Fibroblast of skin of right biceps (primary cell): ENCODE measurements at places on chromosomes 12 and 14.

DNA sequence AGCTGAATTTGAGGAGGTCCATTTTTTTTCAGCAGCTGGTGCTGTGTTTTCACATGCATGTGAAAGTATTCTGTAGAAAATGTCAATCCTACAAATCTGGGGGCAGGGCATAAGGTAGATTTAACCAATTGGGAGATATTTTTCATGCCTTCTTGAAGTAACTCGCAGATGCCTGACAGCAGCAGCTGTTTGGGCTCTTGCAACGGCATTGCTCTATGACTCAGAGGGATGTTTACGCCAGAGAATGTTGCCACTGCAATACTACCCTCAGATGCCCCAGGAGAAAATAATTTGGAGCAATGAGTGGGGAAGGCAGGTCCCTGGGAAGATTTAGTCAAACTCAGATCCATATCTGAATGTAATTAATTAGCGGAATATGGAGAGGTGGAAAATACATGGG, 42.5 kb upstream of the MYBPC1 start:
- DNase-seq: no peak

DNA sequence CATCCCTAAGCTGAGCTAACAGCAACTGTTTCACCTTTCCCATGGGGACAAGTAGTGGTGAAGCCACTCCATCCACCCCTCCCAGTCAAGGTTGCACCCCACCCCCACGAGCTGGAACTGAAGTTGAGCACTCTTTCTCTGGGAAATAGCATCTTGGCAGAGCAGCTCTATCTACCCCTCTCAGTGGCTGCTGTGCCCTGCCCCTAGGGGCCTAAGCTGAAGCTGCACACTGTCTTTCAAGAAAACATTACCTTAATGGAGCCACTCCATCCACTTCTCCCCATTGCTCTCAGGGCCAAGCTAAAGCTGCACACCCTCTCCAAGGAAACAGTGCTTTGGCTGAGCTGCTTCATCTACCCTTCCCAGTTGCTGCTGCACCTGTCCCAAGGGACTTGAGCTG, 170.6 kb upstream of the CCDC196 start:
- no peak for DNase-seq

DNA sequence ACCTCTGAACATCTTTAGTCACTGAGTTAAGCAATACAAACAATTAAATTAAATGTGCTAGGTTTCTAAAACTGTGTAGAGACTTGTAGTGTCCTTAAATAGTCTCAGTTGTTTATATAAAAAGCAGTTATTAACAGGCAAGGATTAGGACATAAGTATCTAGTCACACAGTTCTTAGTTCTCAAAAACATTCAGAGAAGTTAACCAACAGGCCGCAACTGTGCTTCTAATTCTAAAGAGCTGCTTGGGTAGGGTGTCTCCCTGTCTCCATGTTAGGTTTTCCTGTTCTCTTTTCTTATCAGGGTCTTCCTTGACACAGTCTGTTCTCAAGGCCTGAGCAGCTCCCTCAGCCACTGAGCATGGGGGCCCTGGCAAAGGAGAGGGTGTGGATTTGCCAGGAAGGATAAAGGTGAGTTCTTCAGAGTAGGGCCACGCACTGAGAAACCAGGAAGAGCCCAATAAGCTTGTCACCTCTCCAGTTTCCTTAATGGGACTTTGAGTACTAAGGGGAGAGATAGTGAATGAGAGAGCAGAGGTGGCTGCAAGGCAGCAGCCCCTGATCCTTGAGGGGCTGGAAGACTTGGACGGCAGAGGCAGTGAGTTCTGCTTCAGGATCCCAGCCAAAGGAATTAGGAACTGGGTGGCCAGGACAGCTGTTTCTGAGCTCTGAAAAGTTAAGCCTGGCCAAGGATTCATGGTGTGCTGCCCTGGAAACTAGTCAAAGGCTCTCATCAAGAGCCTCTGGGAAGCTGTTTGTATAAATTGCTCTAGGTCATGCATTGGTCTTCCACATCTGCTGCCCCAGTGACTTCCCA, 177.3 kb downstream of the MYRFL start:
- DNase-seq: no peak

- no peak for DNase-seq
Measured at GRCh38 chr14:86442135-86442534, 912.2 kb downstream of the FLRT2 start.

GRCh38 chr12:56084958-56085543, 5.1 kb downstream of the ERBB3 start:
- DNase-seq: no peak

DNA sequence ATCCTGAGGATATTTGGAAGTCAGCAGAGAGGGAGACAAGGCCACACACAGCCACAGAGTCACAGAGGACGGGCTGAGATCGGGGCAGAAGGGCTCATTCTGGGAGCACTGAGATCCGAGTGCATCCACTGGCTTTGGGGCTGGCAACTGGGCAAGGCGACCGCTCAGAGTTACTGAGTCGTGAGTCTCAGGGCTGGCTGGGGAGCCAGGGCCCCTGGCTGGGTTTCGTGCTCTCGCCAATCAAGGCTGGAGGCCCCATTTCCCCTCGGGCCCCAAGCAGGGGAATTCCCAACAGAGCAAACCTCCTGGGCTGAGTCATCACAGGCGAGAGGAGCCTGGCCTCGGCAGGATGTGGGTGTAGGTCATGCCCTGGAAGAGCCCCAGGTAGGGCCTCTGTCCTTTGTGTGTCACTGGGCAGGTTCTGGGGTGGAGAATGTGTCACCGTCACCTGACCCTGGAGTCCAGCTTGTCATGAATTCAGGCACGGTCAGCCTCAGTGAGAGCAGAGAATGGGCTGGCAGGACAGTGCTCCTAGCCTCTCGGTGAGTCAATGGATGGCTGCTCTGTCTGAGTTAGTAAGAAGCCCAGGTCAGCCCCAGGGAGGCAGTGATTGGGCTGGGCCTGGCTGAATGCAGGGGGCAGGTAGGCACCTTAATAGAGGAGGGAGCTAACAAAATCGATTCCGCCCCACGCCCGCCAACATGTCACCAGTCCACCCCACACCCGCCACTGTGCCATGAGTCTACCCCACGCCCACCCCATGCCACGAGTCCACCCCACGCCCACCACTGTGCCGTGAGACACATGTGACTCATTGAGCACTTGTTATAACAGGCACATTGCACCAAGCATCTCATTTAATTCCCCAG, 16.9 kb downstream of the ASB2 start:
- DNase-seq: peak; percentile 92

DNA sequence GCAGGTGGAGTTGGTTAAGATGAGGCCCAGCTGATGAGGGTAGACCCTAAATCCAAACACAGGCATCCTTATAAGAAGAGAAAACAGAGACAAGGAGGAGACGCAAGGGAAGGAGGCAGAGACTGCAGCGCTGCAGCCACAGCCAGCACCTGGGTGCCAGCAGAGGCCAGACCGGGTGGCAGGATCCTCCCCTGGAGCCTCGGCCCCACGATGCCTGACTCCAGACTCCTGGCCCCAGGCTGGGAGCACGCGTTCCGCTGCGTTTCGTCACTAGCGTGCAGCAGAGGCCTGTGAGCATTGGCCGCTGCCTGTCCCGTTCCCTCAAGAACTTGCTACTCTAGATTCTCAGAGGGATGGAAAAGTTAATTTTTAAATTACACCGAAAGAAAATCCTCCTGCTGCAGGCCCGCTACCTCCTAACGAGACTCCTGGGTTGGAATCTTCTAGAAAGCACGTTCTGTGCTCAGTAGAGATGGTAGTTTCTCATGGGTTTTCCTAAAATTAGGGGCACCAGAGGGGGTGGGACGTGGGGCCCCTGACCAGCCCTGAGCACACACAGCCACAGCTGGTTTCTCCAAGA, 57.7 kb upstream of the FBRSL1 start:
- DNase-seq: no peak

GRCh38 chr12:118456741-118457140, 80.4 kb downstream of the SUDS3 start:
- peak; percentile 28 for DNase-seq

GRCh38 chr14:103122585-103122946, 695 bp upstream of the TNFAIP2 start:
- no peak for DNase-seq

DNA sequence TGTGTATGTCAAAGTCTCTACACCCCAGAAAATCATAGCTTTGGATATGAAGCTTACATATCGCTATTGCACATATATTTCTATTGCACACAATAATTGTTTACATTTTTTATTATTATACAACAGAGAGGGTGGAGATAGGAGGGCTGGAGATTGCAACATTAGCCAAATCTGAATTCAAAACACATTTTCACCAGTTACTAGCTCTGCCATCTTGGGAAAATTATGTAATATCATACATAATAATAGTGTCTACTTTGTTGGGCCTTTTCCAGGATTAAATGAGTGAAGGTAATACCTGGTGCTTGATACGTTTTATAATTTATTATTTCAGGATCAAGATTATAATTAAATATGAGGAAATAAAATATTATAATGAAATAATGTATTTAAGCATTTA, 507.4 kb upstream of the TBX3 start:
- DNase-seq: no peak

GRCh38 chr14:101224356-101225156, 321.0 kb upstream of the RTL1 start:
- no peak for DNase-seq

DNA sequence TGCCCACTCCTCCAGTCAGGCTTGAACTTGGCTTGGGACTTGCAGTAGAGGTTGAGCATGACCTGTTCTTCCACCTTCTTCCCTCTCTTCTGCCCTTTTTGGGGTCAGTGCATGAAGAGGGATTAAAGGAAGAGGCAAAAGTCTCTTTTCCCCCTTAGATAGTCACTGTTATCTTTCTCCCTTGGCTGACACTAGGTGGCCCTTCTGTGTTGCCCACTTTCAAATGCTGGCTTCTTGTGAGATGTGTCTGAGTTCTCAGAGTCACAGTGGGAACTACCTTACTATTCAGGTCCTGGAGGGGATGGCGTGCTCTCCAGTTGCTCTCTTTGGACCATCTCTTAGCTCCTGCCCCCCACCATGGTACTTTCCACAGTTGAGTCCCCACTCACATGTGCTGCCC, 73.6 kb downstream of the GPR65 start:
- no peak for DNase-seq

DNA sequence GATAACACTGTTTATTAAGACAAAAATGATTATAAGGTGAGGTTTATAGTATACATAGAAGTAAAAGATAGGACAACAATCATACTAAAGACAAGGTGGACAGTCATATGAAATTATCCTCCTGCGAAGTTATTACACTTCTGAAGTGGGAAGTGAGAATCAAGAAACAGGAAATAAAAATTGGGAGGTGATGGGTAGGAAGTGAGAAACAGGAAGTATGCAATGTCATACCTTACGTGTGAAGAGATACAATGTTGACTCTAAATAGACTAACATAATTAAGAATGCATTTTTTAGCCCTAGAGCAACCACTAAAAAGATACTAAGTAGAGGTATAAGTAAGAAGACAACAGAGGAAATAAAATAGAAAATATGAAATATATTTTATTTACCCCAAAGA, 43.7 kb downstream of the GRIN2B start:
- DNase-seq: no peak

GRCh38 chr14:96975116-96975515, 177.9 kb downstream of the VRK1 start:
- no peak for DNase-seq

GRCh38 chr12:19764408-19764807, 325.1 kb downstream of the AEBP2 start:
- DNase-seq: no peak

DNA sequence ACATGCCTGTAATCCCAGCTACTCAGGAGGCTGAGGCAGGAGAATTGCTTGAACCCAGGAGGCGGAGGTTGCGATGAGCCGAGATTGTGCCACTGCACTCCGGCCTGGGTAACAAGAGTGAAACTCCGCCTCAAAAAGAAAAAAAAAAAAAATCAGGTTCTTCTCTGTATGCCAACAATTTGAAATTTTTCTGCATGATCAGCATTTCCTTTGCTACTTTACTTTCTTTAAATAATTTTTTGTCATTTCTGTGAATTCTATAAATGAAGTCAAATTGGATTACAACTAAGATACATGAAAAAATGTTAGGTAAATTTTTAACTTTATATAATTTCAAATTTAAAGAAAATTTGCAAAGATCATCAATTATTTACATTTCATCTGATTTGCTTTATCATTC, 87.8 kb downstream of the NUMB start:
- no peak for DNase-seq

- DNase-seq: no peak
Measured at GRCh38 chr12:91513313-91513712, 330.7 kb upstream of the DCN start.

GRCh38 chr14:38567703-38568102, 311.8 kb upstream of the CLEC14A start:
- DNase-seq: no peak

DNA sequence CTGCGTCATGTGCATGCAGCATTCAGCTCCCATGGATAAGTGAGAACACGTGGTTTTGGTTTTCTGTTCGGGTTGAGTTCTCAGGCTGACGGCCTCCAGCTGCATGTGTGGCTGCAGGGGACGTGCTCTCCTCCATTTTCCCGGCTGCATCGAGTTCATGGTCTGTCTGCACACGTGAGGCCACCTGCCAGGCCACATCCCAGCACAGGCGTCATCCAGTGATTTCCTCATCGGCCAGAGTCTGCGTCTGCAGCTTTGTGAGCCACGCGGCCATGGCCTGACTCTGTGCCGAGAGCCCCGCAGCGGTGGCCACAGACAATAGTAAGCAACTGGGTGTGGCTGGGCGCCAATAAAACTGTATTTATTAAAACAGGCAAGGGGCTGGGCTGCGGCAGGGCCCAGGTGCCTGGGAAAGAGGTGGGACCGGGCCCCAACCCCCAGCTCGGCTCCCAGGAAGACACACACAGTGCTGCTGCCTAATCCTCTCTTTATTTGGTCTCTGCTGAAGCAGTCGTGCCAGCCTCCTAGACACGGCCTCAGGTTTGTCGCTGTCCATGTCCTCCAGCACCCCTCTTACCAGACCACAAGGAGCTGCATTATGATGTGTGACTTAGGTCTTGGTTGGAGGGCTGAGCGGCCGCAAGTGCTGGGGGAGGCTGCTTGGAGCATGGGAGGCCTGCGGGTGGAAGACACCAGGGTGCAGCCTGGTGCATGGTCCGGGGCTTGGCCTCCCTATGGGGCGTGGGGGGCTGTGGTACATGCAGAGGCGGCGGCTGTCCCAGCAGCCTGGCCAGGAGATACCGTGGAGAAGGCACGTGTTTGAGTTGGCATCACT, 52.0 kb downstream of the NOC4L start:
- DNase-seq: peak; percentile 2

GRCh38 chr12:102061096-102061559, 663 bp downstream of the WASHC3 start:
- DNase-seq: no peak

GRCh38 chr12:125210104-125210755, 145.0 kb downstream of the AACS start:
- DNase-seq: no peak

- DNase-seq: no peak
Measured at GRCh38 chr12:10249690-10250455, 37.2 kb downstream of the GABARAPL1 start.

GRCh38 chr14:42980419-42980818, 1373.7 kb downstream of the LRFN5 start:
- DNase-seq: no peak

DNA sequence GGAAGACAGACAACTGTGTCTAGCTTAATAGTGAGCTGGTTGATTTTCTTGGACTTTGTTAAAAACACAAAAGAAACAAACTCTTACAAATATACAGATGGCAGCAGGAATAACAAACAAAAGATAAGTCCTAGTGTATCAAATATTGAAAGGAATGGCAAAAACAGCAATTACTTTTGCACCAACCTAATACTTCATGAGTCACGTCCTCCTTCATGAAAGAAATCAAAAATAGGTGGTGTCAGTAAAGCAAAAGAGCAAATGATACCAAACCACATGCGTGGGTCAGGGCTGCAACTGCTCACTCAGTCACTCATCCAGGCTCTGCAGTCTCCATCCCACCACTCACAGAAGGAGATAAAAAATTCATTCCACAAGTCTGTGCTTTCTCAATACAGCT, 11.8 kb downstream of the ATG14 start:
- DNase-seq: no peak
